ENCODE measurements at places on chromosomes 7 and 10. TPM values are rescaled to one million over a fixed set of nuclear protein-coding genes. Genes with fewer than 3 reads are reported as not detected.

- DNase-seq, result no peak
Measured at GRCh38 chr10:29888321-29888720, 171.1 kb downstream of the JCAD start.

DNA sequence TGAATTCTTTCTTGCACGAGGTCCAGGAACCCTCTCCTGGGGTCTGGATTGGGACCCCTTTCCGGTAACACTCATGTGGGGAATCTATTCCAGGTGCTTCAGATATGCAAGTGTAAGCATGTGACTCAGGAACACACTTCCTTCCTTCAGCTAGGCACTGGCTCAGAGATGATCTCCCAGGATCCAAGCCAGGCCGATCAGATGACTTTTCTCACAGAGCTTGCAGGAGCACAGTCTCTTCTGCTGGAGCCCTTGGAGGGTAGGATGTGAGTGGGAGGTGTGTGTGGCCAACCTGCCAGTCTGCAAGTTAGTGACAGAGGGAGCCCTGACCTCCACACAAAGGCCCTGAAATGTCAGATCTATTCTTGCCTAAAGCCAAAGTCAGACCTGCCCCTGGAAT is 108.3 kb downstream of the CPXM2 start:
- peak; percentile 34 for DNase-seq

The SH2D4B gene
- 0.34 TPM for total RNA-seq

DNA sequence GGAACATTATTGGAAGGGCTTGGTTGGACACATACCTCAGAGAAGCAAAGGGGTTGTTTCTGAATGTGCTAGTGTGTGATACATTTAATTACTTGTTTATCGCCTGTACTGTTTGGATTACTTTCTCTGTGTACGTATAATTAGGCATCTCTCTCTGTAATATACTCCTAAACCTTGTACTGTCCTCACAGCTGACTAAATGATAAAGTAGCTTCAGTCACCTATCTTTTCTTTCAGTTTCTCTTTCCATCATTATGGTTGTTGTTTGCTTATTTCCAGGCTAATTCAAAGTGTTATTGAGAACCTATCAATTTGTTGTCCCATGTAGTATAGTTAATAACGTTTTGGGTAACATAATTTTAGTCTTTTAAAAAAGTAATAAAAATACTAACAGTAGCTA is 34.0 kb downstream of the MXI1 start:
- no peak for DNase-seq

DNA sequence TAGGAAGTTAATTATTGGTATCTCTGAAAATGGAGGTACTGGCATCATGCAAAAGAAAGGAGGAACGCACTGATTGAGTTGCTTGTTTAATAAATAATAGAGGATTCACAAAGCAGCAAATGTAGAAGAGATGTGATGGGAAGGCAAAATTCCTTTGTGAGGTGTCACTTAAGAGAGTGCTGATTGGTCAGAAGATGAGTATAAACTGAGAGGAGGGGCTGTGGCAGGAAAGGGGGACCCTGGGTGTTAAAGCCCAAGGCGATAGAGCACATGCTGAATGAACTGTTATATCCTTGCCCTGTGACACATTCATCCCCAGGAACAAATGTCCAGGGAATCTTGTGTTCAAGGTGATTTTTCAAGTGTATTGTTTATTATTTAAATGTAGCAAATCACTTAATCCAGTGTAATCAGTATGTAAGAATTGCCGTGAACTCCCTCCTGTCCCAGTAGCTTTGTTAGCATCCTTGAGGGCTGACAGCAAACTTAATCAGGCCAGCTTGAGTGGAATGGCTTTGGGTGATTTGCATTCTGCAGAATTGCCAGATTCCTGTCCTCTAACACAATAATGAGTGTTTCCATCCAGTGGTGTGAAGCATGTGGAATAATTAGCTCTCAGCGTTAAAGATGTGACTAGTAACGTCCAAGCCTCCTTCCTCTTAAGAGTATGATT is 111.9 kb downstream of the CHN2 start:
- DNase-seq, result no peak

DNA sequence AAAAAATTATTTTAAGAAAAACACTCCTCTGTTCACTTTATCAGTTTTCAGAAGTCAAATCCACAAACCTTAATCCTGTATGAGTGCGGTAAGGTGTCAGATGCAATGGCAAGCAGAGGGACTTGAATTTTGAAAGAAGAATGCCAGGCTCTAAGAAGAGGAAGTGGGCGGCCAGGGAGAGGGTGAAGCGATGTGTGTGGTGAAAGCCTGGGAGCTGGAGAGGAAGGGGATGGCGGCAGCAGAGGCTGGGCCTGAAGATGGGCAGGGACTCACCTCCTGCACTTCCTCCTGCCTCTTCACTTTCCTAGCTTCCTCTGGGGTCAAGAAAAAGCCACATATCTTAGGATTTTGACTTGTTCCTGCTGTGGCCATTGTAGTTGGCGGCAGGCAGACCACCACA is 609.6 kb downstream of the PARD3 start:
- no peak for DNase-seq

DNA sequence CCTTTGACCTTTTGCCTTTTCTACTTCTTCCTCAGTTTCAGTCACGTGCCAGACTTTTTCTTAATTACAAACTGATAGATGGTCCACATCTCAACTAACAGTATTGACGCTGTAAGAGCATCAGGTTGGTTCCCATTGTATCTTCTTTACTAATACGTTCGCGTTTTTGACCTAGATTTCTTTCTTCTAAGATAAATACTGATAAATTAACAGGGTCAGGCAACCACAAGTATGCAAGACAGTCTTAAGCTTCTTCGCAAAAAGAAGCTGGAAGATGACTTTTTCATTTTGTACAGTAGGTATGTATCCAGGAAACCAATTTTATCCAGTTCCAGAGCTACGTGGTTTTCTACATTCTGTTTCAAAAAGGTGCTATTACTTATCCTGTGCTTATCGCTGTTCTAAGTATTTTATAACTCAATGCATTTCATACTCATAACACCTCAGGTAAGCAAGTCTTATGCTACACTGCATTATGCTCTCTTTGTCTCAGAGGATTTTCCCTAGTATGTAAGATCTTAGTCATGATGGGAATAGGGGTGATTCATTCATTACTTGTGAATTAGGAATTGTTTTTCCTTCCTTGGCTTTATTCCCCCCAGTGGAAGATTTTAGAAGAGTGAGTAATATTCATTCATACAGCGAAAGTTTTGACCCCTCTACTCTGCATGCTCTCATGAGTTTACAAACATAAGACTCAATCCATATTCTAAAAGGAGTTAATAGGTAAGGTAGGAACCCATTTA is 955 bp downstream of the DUS4L start:
- peak; percentile 81 for DNase-seq

GRCh38 chr7:154569916-154570315 is 433.0 kb downstream of the PAXIP1 start:
- DNase-seq, result no peak

The IL15RA gene
- 15.7 TPM for total RNA-seq

GRCh38 chr10:128237710-128238109 is 111.5 kb upstream of the MKI67 start:
- DNase-seq, result no peak

The HELLS gene
- 26.7 TPM for total RNA-seq

- no peak for DNase-seq
Measured at GRCh38 chr7:154505362-154505761, 453.2 kb downstream of the DPP6 start.

The FAM237B gene
- total RNA-seq, result not detected

The SRRT gene
- 53.9 TPM for total RNA-seq

The TEX47 gene
- not detected for total RNA-seq

- DNase-seq, result no peak
Measured at GRCh38 chr10:7960108-7960507, 94.4 kb upstream of the GATA3 start.

- no peak for DNase-seq
Measured at GRCh38 chr10:73131913-73132686, 21.8 kb downstream of the NUDT13 start.

The ZNF775 gene
- 8.1 TPM for total RNA-seq

DNA sequence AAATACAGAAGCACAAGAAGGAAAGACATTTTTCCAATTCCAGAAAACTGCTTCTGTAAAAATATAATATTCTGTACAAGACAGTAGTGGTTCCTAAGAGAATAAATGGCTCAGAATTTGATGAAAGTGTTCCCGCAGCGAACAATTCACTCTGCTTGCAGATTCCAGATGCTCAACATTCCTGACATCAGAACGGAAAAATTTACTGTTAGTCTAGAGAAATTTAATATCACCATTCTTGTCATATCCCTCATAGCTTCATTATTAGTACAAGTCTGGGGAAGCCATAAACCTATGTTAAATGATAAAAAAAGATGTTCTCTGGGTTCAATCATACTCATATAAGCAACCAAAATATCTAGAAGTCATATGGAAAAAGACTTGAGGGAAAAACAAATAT is 83.6 kb downstream of the MPP7 start:
- DNase-seq, result no peak

- no peak for DNase-seq
Measured at GRCh38 chr10:16599662-16600061, 78.0 kb upstream of the C1QL3 start.

- DNase-seq, result peak; percentile 84
Measured at GRCh38 chr7:18667466-18667865, 171.9 kb downstream of the HDAC9 start.

The IDI2 gene
- total RNA-seq, result not detected

DNA sequence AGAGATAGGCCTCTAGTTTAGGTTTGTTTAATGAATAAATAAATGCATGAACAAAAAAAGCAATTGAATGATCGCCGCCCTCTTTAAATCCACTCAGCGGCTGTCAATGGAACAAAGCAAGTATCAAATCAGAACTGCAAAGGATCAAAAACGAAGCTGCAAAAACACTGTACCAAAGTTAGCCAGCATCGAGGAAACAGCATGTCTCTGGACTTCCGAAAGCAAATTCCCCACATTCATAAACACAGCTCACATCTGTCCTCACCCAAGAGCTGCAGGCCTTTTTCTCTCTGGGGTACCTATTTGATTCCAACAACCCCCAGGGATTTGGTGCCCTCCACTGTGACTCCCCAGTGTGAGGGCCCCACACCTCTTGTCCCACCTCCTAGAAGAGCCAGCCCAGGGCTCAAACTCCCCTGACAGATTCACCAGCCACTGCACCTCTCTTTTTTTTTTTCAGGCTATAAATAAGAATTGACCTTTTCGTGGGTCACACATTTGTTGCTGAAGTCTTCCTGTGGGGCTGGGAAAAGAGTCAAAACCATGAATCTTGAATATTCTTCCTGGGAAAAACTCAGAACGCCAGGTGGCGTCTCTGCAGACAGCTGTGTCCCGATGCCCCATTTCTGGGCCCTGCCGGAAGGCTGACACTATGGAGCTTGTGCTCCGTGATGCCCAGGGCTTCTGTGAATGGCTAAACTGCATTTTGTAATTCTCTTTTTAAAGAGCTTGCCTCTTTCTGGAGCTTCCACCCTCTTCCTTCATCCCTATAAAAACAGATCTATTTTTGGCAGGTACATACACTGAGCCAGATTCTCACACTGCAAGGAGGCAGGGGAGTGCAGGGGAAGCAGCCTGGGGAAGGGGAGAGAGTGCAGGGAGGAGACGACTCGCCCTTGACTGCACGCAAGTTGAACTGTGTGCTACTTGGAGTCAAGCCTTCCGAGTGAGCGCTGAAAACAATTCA is 51.7 kb downstream of the HSPA12A start:
- peak; percentile 52 for DNase-seq

GRCh38 chr10:271722-272121 is 136.5 kb downstream of the ZMYND11 start:
- no peak for DNase-seq

The PCLO gene
- total RNA-seq, result 3.7 TPM

GRCh38 chr7:41925946-41926345 is 223.1 kb upstream of the INHBA start:
- DNase-seq, result no peak

DNA sequence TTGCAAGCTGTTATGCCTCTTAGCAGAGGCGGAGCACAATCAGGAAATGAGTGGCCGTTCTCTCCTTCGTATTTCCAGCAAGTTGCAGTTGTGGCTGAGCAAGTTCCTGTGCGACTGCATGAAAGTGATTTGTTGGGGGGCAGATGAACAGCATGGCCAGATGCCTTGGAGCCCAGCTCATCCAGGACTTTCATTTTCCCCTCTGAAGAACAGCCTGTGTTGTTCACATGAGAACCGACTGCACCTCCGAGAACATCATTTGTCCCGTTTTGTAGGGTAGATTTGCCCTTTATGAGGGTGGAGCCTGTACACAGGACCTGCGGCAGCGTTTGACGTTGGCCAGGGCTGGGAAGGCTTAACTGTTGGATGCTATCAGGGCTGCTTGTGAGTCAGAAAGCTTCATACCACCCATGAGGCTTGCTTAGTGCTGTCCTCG is 4.4 kb downstream of the BAG3 start:
- peak; percentile 83 for DNase-seq

DNA sequence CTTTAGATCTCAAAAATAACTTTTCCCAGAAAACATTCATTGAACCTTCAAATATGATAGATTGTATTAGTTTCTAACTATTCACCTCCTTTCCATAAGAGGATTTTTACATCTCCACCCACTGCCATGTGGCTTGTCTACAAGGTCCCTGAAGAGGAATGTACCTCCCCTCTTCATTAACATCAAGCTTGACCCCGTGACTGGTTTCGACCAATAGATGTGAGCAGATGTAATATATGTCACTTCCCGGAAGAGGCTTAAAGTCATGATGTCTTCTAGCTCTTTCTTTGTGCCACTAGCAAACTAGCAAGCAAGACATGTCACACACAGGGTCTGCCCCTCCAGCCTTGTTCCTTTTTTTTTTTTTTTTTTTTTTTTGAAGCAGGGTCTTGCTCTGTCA is 6.9 kb downstream of the BAZ1B start:
- DNase-seq, result no peak

The WASL gene
- 12.4 TPM for total RNA-seq

DNA sequence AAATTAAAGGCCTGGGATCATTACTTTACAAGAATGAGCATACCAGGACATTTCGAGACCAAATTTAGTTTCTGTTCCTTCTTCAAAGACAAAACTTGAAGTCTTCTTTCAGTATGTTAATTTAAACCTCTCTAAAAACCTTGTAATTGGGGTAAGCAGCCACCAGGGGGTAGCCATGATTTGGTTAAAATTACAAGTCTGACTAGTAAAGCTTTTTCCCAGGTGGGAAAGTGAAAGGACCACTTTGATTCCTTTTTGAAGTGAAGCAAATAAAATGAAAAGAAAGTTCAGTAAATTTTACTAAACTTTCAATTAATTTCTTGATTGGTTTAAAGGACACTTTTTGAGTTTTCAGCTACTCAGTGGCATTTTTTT is 294.3 kb downstream of the BBS9 start:
- DNase-seq, result peak; percentile 19

- no peak for DNase-seq
Measured at GRCh38 chr7:135204876-135205275, 6.5 kb downstream of the WDR91 start.

The OR13A1 gene
- not detected for total RNA-seq

DNA sequence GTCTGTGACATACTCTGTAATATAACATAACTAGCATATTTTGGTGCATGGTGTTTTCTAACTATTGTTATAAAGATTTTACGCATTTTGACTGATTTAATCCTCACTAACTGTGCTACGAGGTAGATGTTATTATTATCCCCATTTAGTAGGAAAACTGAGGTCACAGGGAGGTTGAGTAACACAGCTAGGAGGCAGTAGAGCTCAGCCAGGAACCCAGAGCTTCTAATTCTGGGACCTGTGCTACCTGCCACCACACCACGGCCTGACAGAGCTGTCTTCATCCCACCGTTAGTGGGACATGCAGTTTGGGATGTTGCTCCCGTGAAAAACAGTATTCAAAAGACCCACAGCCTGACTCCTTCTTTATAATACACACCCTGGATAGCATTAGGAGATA is 962.5 kb downstream of the CNTNAP2 start:
- DNase-seq, result no peak

The KNDC1 gene
- not detected for total RNA-seq

GRCh38 chr10:109892117-109892516 is 31.2 kb downstream of the XPNPEP1 start:
- DNase-seq, result no peak

All from dermis blood vessel endothelial cell (primary cell).